ENCODE measurements at places on chromosomes 2 and 18.

GRCh38 chr2:37623971-37624900, 47.2 kb downstream of the CDC42EP3 start:
- DNase-seq, result no peak

DNA sequence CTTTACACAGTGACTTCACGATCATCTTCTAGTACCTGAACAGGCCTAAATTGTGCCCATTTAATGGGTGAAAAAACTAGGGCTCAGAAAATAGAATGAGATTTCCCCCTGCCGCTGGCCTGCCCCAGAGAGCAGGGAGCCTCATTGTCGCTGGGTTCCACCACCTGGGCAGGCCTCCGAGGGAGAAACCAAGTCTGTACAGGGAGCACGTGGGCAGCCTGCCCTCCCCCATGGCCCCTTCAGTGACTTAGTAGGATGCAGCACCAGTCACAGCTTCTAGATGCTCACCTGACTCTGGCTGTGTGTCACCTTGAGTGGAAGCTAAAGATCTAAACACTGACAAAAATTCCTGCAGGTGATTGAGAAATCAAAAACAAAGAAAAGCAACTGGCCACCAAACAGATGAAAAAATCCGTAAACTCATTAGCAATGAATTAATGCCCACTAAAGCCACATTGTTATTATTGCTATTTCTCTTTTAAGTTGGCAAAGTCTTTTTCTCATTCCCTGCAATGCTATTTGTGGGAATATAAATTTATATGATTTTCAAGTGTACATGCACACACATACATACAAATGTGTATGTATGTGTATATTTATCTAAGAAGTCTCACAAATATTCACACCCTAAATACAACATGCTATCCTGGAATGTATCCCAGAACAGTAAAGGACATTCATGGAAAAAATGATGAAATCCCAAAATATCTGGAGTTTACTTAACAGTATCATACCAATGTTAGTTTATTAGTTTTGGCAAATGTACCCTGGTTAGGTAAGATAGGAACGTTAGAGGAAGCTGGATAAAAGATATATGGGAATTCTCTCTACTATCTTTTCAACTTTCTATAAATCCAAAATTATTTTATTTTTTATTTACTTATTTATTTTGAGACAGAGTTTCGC, 18.7 kb upstream of the ASPRV1 start:
- DNase-seq, result no peak

GRCh38 chr2:169136885-169137534, 67.6 kb downstream of the DHRS9 start:
- no peak for DNase-seq

DNA sequence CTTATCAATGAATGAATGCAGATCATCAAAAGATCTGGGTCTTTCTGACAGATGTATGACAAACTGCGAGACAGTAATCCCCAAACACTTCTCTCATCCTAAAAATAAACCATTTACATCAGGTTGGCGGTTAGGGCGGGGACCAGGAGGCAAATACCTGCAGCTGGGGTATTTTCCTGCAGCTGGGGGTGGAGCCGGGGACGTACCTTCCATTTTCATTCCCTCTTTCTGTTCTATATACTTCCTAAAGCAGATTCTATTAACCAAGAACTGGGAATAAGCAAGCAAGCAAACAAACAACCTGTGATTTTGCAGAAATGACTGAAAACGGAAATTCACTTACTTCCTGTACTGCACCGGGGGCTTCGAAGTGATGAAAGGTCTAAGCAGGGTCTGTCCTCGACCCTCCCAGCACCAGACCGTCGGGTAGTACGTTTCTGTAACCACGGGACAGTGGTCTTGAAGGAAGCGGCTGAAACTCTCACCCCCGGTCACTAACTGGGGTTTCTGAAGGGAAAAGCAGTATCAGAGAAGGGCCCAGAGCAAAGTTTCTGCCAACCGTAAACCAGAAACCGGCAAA, 1.2 kb downstream of the ABHD3 start:
- no peak for DNase-seq

- no peak for DNase-seq
These were observed 1.6 kb upstream of the ERMN start for GRCh38 chr2:157327200-157327599.

DNA sequence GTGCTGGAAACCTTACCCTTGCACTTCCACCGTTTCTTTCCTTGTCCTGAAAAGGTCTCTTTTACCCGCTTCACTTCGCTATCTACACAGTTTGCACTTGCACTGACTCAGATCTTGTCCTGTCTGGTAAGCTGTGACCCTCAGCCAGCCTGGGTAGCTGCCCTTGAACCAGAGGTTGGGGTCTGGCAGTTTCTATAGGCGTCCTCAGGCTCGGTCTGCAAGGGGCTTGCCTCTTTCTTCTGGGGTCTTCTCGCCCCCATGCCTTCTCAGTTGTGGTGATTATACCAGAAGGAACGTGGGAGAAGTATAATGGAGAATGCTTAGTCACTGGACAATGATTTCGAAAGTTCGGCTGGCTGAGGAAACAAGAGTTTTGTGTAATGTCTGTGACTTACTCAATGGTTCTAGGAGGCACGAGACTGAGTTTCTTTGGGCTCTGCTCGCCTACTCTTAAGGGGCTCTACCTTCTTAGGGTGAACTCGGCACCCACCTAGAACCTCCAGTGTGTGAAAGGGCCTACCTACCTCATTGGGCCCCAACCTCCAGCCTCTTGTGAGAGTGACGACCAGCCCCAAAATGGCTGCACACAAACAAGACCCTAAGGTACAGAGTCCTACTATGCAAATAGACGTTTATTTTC, 6.9 kb upstream of the STAT1 start:
- no peak for DNase-seq
